Tibial nerve (tissue), 4 donors: ENCODE measurements at places on chromosomes 12 and 14. TPM values are rescaled to one million over a fixed set of nuclear protein-coding genes. Genes with fewer than 3 reads are reported as not detected.

Gene JAG2
- 13.8 TPM for total RNA-seq

Gene KITLG
- 14.7 TPM for total RNA-seq

Gene OTX2
- not detected for total RNA-seq

Gene NTS
- 4.8 TPM for total RNA-seq

Gene KLRF1
- total RNA-seq = 0.78 TPM

Gene P2RX2
- total RNA-seq = not detected

DNA sequence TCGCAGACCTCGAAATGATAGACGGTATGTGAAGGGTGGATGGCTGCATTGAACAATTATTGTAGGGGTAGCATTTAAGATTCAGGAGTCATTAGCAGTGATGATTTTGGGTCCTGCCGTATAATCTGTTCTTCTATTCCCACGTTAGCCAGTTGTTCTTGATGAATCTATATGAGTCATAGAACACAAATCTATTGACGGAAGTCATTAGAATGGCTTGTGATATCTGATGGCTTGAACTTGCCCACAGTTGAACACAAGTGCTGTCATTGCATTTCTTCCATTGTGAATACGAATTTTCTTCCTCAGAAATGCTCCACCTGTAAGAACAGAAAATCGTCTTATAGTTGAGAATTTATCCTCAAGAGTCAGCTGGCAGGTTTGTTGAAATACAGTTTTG, 1.9 kb downstream of the SRSF5 start:
- DNase-seq = no peak

DNA sequence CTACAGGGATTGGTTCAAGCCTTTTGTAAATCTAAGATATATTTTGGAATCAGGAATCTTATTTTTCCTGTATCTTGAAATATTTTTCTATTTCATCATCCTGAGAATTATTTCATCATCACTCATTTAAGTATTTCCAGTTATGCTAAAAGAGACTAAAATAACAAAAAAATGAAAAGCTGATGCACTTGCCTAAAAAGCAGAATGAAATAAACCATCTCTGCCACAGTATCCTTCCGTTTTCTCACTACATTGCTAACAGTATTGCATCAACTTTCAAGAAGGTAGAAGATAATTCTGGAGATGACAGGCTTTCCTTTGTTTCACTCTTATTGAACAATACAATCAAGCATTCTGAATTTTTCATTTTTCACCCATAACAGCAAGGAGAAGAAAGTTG, 31.1 kb upstream of the EIF5 start:
- no peak for DNase-seq

DNA sequence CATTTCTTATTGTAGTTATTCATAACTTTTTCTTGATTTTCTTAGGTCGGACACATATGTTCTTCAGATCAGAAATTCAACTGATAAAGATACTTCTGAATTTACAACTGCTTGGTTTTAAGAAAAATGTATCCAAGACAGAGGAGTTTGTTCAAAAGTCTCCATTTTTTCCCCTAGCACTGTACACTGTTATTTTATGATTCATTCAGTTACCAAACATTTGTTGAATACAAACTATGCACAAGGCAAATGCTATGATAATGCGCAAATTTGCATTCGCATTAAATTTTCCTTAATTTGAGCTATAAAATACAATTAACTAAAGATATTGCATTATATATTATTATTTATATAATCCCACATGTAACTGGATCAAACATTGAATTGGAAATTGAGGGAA, 10.1 kb upstream of the PLEKHA5 start:
- DNase-seq = no peak

- DNase-seq = no peak
Measured at GRCh38 chr12:45669792-45670191, 59.7 kb upstream of the ARID2 start.

DNA sequence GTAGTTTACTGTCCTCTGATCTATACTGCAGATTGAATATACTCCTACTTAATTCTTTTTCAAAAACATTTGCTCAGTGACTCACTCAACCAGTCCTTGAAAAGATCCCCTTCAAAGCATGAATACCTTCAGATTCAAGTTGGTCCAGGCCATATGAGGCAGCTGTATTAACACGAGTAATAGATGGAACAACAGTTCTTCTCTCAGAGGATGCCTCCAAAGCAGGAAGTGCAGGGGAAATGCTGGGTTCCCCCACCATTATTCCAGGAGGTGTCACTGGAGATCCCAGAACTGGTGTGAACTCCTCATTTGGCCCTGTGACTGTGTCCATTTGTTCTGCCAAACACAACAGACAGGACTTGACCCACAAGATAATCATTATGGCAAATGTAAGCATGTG, 20.6 kb downstream of the ARMH4 start:
- DNase-seq = no peak

DNA sequence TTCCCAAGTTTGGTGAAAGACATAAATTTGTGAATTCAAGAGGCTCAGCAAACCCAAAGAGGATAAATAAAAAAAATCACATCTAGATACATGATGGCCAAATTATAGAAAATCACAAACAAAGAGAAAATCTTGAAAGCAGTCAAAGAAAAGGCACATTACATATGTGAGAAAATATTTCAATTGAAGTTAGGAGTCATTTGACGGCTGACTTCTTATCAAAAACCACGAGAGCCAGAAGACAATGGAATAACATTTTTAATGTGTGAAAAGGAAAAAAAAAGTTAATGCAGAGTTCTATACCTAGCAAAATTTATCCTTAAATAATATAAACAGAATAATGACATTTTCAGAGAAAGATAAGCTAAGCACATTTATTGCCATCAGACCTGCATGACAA, 307.0 kb downstream of the C12orf75 start:
- no peak for DNase-seq

DNA sequence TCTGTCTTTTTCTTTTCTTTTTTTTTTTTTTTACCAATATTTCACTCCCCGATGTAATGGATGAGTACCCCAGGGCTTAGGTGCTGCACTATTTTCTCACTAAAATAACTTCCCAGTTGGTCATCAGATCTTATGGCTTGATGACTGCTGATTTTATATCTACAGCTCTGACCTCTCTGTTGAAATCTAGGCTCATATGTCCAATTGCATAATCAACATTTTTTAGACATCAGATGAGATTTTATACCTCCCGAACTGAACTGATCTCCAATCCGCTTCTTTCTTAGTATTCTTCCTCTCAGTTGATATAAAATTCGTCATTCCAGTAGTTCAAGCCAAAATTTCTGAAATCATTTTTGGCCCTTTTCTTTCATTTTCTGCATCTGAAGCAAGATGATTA, 1236.5 kb downstream of the SLC16A7 start:
- DNase-seq = no peak

GRCh38 chr14:65805113-65805473, 392.6 kb downstream of the FUT8 start:
- DNase-seq = no peak

DNA sequence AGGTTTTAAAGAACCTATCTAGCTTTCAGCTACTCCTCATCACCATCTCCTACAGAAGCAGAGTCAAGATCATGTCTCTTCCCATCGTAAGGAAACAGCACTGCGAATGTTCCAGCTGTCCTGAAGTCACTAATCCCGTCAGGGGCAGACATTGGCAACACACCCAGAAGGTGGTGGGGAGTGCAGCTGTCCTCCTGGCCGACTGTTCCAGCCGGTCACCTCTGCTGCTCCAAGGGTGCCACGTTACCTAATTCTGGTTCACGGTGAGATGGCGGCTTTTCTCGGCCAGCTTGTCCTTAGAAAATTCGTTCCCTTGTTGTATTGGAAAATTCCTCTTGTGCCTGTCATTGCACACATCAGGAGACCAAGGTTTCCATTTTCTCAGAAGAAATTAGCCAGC, 196.2 kb downstream of the ZFP36L1 start:
- no peak for DNase-seq

DNA sequence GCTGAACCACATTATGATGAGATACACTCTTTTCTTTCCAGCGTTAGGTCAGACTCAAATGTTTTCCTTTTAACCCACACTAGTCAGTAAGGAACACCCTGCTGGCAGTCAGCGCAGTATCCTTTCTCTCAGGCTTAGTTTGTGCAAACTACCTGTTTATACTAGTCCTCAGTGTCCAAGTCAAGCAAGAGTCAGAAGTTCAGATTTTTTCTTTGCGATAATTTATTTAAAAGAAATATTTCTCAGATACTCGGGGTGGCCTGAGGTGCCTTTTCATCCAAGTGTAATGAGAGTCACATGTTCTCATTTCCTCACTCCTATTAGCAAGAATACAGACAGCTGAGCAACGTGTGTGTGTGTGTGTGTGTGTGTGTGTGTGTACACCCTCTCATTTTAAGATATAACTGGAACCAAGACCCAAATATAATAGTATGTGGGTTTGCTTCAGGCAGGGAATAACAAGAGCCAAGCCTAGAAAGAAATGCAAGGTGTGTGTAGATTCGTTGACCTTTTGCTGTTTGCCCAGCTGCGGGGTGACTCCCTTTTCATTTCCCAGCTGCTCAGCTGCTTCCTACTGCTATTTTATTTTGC, 182.7 kb downstream of the KICS2 start:
- no peak for DNase-seq

- DNase-seq = no peak
Measured at GRCh38 chr14:101454229-101454628, 107.1 kb upstream of the DIO3 start.
